ENCODE measurements at places on chromosomes 16 and 17. TPM values are rescaled to one million over a fixed set of nuclear protein-coding genes. Genes with fewer than 3 reads are reported as not detected.

DNA sequence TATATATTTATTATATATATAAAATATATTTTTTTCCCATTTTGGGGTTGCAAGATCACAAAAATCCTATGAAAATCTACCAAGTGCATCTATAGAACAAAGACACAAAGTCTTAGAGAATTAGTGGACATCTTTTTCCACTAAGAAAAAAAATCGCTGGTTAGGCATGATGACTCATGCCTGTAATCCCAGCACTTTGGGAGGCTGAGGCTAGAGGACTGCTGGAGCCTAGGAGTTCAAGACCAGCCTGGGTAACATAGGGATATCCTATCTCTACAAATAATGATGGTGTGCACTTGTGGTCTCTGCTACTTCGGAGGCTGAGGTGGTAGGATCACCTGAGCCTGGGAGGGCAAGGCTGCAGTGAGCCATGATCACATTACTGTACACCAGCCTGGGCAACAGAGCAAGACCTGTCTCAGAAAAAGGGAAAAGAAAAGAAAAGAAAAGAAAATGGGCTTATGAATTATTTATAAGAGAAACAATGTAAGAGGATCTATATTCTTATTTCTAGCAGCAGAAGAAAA, 185.1 kb upstream of the PSMD7 start:
- no peak for DNase-seq

GRCh38 chr17:79100405-79100804, 25.8 kb downstream of the ENGASE start:
- DNase-seq, result no peak

DNA sequence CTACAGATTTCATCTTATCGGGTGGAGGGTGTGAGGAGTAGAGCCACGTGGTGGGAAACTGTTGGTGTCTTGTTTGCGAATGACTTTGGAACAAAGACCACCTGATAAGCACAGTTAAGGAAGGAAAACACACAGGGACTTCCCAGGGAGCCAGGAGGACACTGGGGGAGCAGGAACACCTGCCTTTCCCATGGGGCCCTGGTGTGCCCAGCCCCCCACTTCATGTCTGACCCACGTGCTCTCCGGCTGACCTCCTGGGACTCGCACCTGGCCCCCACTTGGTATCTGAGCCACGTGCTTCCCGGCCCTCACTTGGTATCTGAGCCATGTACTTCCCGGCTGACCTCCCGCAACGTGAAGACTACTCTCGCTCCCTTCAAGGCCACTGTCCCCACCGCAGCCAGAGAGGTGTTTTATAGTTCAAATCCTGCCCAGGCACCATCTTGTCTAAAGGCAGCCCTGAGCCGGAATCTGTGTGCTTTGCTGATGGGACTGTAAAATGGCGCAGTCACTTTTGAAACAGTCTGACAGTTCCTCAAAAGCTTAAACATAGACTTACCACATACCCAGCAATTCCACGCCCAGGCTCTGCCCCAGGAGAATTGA, 5.4 kb upstream of the CSNK1D start:
- DNase-seq, result no peak

- no peak for DNase-seq
Observed at GRCh38 chr17:3012926-3013581, 50.4 kb downstream of the OR1D5 start.

DNA sequence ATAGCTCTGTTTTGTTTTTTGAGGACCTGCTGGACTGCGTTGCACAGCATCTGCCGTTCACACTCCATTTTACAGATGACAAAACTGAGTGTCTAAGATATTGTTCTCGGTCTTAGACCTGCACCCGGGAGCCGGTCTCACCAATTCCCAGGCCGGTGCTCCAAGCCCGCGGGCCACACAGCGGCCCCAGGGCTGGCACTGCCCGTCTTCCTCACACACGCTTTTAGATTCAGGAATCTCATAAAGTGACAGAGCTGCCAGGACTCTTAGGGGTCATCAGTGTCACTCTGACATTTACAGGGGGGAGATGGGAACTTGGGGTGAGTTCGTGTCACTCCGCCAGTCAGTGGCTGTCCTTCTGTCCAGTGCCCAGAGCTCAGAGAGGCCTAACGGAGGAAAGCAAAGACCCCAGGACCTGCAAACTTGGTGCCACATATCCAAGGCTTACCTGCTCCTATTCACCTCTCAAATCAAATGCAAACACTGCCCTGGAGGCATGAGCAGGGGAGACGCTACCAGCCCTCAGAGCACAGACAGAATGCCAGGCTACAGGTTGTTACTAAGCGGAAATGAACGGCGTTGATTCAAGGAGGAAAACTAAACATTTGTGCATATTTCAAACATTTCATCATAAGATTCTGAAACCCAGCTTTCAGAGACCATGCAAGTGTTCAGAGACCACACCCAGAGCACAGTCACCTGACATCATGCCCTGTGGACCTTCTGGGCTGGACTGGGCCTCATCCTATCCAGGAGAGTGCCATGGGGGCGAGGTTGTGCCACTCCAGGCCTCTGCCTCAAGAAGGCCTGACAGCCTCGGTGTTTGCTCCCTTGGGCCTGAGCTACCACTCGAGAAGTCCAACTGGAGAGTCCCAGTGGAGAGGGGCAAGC, 29.5 kb downstream of the TNFRSF13B start:
- DNase-seq, result peak; percentile 76

GRCh38 chr17:59512844-59513385, 52.5 kb upstream of the DHX40 start:
- no peak for DNase-seq

DNA sequence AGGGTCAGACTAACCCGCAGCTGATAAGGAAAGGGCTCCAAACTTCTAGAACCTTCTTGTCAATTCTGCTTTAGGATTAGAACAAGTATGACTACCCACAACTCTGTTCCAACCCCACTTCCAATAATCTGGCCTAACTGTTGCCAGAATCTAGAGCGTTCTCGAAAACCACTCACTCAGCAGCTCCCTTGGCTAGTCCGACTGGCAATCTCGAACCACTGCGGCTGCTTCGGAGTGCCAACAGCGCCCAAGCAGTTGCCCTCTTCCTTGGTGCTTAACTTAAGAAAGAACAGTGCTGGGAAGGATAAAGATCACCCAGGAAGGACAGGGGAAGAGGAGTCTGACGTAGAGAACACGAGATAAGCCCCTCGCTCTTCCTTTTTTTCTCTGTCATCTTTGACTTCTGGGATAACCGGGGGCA, 818 bp downstream of the DNAJC7 start:
- DNase-seq, result no peak

GRCh38 chr16:1762879-1763520, 8.3 kb downstream of the NME3 start:
- DNase-seq, result no peak

DNA sequence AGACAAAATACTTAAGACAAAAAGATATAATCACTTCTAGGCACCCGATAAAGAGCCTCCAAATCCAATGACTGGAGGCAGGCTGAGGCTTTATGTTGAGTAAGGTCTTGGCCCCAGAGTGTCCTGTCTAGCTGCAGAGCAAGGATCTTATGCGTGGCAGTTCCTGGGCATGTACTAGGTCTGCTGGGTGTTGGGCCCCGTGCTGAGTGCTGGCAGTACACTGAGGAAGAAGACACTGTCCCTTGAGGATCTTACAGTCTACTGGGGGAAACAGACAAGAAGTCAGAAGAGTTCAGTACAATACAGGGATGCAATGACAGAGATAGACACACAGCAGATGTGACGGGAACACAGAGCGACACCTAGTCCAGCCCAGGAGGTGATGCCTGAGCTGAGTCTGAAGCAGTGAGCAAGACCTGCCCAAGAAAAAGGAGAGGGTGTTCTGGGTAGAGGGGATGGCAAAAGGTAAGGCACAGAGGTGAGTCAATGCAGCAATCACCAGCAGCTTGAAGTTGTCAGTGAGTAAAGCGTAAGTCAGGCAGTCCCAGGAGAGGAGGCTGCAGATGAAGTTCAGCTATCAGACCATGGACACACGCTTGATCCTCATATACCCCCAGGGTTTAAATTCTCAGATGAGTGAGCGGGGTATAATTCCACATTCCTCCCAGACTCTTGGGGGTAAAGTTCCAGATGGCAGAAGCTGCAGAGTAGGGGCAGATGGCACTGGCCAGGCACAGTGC, 18.1 kb downstream of the MAP3K14 start:
- DNase-seq, result no peak

GRCh38 chr17:62216847-62217246, 151.8 kb upstream of the MED13 start:
- DNase-seq, result no peak

- no peak for DNase-seq
Observed at GRCh38 chr16:29111421-29111820, 126.6 kb downstream of the LAT start.

GRCh38 chr17:33868899-33869298, 386.2 kb upstream of the CCL2 start:
- no peak for DNase-seq

DNA sequence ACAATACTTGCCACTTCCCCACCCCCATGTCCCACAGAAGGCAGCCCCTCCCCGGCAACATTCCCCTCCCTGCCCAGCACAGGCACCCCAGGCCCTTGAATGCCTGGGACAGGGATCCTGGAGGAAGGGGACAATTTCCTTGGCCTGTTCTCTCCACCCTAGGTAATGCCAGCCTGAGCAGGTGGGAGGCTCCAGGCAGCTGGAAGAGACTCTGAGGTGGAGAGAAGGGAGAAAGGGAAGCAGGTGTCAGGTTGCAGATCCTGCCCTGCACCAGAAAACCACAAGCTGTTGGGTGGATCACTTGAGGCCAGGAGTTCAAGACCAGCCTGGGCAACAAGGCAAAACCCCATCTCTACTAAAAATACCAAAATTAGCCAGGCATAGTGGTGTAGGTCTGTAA, 8.9 kb downstream of the MPP2 start:
- no peak for DNase-seq

- no peak for DNase-seq
Observed at GRCh38 chr16:22397464-22397863, 23.0 kb upstream of the CDR2 start.

DNA sequence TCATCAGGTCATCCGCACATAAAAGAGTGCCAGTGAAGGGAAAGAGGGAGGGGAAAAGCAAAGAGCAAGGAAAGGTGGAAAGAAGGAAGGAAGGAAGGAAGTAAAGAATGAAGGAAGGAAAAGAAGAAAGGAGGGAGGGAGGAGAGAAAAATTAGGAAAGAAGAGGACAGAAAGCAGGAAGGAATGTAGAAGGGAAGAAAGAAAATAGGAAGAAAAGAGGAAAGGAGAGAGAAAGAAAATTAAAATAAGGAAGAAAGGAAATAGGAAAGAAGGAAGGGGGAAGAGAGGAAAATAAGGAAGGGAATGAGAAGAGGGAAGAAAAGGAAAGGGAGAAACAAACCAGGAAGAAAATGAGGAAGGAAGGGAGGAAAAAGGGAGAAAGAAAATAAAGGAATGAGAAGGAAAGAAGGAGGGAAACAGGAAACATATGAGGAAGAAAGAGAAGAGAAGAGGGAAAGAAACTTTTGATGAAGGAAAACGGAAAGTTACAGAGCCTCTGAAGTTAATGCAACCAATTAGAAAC, 212.6 kb downstream of the XYLT1 start:
- no peak for DNase-seq

DNA sequence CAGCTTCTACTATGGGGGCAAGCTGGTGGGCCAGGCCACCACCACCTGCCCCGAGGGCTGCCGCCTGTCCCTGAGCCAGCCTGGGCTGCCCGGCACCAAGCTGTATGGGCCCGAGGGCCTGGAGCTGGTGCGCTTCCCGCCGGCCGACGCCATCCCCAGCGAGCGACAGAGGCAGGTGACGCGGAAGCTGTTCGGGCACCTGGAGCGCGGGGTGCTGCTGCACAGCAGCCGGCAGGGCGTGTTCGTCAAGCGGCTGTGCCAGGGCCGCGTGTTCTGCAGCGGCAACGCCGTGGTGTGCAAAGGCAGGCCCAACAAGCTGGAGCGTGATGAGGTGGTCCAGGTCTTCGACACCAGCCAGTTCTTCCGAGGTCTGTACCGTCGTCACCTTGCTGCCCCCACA, 19.5 kb downstream of the IRF8 start:
- no peak for DNase-seq

DNA sequence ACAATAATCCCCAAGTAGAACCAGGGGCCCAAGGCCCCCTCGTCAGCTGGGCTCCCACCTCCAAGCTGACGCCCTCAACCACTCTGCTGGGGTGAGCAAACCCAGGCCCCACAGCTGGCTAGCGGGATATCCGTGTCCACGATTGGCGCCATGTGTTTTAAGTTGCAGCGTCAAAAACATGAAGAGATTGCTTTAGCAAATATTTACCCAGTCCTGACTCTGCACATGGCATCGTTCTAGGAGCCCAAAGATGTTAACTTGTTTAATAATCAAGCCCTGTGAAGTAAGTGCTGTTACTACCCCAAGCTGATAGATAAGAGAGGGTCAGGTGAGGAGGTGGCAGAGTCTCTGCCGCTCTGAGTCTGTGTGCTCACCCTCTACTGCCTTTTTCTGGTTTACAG, 344 bp upstream of the SEPTIN12 start:
- no peak for DNase-seq

DNA sequence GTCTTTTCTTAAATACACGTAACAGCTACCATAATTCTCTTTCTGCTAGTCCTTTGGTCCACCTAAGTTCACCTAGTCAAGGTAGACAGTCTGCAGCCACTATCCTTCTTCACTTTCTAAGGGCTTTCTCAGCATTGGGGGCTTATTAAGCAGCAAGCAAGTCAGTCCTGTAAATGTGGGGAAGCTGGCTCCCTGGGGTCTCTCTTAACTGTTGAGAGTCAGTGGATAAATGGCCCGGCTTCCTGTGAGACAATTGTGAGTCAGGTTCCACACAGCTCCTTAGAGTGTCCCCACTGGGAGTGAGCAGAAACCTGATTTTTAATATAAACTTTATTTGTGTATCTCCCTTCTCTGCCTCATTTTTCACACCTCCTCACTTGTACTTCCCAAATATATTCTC, 132.1 kb downstream of the CDH13 start:
- DNase-seq, result no peak

DNA sequence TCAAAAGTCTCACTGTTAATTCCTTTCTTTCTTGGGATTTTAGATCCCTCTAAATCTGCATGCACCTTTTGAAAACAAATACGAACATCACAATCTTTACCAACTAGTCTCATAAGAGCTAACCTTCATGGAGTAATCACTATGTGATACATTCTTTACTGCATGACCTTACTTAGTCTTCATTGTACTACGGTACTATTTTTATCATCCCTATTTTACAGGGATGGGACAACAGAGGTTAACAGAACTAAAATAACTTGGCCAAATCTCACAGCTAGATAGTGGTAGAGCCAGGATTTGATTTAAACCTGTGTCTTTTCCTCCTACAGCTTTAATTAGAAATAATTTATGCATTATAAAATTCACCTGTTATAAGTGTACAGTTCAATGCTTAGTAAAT, 32.9 kb upstream of the TAOK1 start:
- no peak for DNase-seq

SRCIN1 gene
- 10.1 TPM for total RNA-seq

MRC2 gene
- total RNA-seq, result 46.1 TPM

TUBB3 gene
- 4.2 TPM for total RNA-seq

TPSAB1 gene
- total RNA-seq, result 10.7 TPM

KCTD19 gene
- not detected for total RNA-seq

GFOD2 gene
- total RNA-seq, result 16.7 TPM

DDX52 gene
- total RNA-seq, result 19.4 TPM

Measured in mesenteric fat pad (tissue), 1 donor.